ENCODE measurements at places on chromosomes 13 and 19. TPM values are rescaled to one million over a fixed set of nuclear protein-coding genes. Genes with fewer than 3 reads are reported as not detected.

DNA sequence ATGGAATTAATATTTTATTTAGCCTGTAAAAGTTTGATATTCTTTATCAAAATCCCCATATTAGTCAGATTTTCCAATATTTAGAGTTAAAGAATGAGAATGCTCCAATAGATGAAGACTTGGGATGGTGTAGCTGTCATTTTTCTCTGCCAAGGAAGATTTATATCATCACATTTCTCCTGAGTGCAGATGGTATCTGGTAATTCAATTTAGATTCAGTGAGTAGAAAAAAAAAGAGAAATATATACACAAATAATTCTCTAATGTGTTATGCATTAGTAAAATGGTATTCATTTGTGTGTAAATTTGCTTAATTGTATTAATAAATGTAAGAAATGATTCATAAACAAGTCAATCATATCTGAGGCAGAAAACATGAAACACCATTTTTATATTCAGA lies 1508.7 kb upstream of the PCDH20 start:
- H3K4me3 ChIP-seq = no peak overlapping the region
- H3K27ac ChIP-seq = no peak overlapping the region
- H3K36me3 ChIP-seq = no peaks in the 10 kb centered on the region
- no peaks in the 10 kb centered on the region for H3K4me1 ChIP-seq
- no peak for DNase-seq

- H3K4me1 ChIP-seq = peaks cover 8% of the 10 kb centered on the region
- H3K27me3 ChIP-seq = no peaks in the 10 kb centered on the region
- no peaks in the 10 kb centered on the region for H3K36me3 ChIP-seq
- DNase-seq = no peak
Observed at GRCh38 chr13:32736648-32737047, 150.4 kb downstream of the PDS5B start.

GRCh38 chr19:56367829-56368711 lies 25.3 kb downstream of the ZNF582 start:
- H3K27me3 ChIP-seq = no peaks in the 10 kb centered on the region
- no peaks in the 10 kb centered on the region for H3K4me1 ChIP-seq
- H3K4me3 ChIP-seq = peak overlapping the region; percentile 68
- DNase-seq = peak; percentile 74
- H3K36me3 ChIP-seq = peaks cover 2% of the 10 kb centered on the region

The RASIP1 gene
- 0.43 TPM for total RNA-seq

The HSPBP1 gene
- total RNA-seq = 15.9 TPM

The AXL gene
- 0.40 TPM for total RNA-seq

All from naive thymus-derived CD4-positive, alpha-beta T cell (primary cell).